Endothelial cell (in vitro differentiated cells): ENCODE measurements at places on chromosomes 5 and 9.
A peak's percentile ranks its signal among the peaks of the same experiment; 100 is the strongest.

DNA sequence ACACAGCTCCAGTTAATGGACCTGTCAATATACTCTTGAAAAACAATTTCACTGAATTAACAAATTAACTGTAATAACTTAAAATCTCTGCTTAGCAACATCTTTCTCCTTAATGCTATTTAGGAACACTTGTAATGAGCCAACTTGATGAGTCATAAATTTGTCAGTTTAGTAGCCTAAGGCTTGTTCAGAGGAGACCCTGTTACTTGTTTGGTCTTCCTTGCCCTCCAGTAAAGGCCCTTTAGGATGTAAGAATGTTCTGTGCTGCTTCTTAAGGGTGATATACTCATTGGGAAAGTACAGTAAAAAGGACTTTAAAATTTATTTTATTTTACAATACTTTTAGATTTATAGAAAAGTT, 11.4 kb upstream of the MATR3 start:
- H3K4me1 ChIP-seq: peaks cover 7% of the 10 kb centered on the region
- DNase-seq: no peak
- no peak overlapping the region for H3K4me3 ChIP-seq
- no peaks in the 10 kb centered on the region for H3K27me3 ChIP-seq
- H3K36me3 ChIP-seq: peaks cover 7% of the 10 kb centered on the region

DNA sequence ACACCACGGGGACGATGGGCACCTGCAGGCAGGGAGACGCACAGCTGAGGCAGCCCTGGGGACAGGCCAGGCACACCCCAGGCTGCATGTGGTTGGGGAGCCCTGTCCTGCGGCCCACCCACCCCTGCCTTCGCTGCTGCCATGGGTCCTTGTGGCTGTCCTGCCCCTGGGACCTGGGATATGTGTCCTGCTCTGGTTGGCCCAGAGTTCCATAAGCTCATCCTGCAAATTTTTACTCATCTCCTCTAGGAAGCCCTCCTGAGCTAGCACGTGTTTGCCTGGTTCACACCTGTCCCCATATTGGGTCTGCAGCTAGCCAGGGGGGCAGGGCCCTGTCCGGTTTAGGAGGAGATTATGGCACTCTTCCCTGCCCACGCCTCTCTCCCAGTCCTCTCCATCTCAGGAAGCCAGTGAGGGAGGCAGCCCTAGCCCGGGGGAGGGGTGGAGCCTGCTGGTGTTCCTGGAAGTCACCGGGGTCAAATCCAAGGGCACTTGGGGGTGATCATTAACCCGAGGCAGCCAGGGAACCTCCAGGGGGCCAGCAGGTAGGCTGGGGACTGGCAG, 12.2 kb downstream of the EGFL7 start:
- peak overlapping the region; percentile 86 for H3K4me3 ChIP-seq
- peak; percentile 85 for DNase-seq
- peaks cover 88% of the 10 kb centered on the region for H3K27me3 ChIP-seq
- H3K27ac ChIP-seq: peak overlapping the region; percentile 89

GRCh38 chr5:33270671-33271070, 170.1 kb upstream of the TARS1 start:
- peaks cover 46% of the 10 kb centered on the region for H3K4me1 ChIP-seq
- no peak for DNase-seq
- no peak overlapping the region for H3K27ac ChIP-seq
- no peaks in the 10 kb centered on the region for H3K27me3 ChIP-seq

DNA sequence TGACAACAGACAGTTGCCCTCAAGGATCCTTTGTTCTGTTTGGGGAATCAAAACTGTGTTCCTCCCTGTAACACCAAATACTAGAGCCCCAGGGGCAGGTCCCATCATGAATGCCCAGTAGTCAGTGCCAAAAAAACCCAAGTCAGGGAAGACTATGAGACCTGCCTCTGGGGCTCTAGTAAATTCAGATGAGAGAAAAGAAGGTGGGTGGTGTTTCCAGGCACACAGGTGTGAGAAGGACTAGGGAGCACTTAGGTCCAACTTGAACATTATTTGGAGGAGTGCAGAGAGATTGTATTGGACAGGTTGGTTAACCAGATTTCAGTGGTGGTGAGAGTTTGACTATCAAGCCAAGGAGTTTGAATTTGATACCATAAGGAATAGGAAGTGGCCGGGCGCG, 52.0 kb downstream of the SLC22A5 start:
- H3K27ac ChIP-seq: no peak overlapping the region
- no peaks in the 10 kb centered on the region for H3K36me3 ChIP-seq
- H3K27me3 ChIP-seq: peaks cover 1% of the 10 kb centered on the region
- H3K4me3 ChIP-seq: no peak overlapping the region
- no peaks in the 10 kb centered on the region for H3K4me1 ChIP-seq

DNA sequence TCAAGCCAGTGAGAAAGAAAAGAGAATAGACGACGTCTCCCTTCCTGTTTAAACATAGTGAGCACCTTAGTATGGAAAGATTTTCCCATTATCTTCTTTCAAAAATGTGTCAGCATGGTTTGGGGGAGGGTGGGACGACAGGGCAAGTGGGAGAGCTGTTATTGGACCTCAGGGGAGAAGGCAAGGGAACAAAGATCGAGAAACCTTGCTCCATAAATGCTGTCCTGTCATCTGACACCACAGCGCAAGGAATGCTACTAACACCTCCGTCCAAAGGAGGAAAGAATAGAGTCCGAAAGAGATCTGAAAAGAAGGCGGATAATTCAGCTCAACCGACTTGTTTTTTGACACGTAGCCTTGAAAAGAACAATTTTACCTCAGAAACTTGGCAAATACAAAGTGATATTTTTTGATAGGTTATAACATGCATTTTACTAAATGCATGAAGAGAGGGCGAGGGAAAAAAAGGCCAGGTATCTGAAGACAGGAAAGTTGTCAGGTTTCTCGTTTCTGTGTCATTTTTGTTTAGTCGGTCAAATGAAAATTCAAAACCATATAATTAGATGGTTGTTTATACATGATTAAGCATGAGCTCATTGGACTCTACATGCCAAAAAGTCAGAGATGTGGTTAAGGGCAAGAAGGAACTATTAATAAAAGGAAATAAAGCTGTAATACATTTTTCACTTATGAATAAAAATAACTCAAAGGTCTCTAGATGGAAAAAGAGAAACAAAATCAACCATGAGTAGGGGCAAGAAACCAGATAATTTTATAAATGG, 155.7 kb downstream of the GLIS3 start:
- H3K36me3 ChIP-seq: no peaks in the 10 kb centered on the region
- no peak for DNase-seq
- no peaks in the 10 kb centered on the region for H3K27me3 ChIP-seq

- H3K4me1 ChIP-seq: peaks cover 14% of the 10 kb centered on the region
- no peak overlapping the region for H3K4me3 ChIP-seq
- DNase-seq: no peak
- H3K27ac ChIP-seq: no peak overlapping the region
- H3K36me3 ChIP-seq: peaks cover 6% of the 10 kb centered on the region
Measured at GRCh38 chr5:79105868-79106267, 5.7 kb upstream of the BHMT start.

GRCh38 chr9:131529597-131530545, 1.2 kb downstream of the UCK1 start:
- H3K4me1 ChIP-seq: no peaks in the 10 kb centered on the region
- H3K27ac ChIP-seq: no peak overlapping the region
- H3K27me3 ChIP-seq: peaks cover 2% of the 10 kb centered on the region
- DNase-seq: no peak
- peaks cover 22% of the 10 kb centered on the region for H3K36me3 ChIP-seq

DNA sequence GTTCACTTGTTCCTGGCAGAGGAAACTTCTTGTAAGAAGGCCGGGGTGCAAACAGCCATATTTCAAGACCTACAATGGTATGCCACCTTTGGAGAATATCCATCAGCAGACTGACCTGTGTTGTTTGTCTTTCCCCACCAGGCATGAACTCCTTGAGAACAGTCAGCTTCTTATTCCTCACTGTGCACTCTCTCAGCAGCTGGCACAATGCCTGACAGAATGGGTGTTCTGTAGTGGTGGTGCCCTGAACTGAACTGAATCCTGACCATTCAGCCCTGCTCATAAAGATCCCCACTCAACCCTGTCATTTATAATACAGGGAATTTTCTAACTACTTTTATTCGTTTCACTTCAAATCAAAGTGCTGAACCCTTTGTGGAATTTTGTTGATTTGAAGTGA, 206.9 kb downstream of the COX7C start:
- no peak for DNase-seq
- H3K4me3 ChIP-seq: no peak overlapping the region
- no peak overlapping the region for H3K27ac ChIP-seq
- no peaks in the 10 kb centered on the region for H3K4me1 ChIP-seq
- H3K36me3 ChIP-seq: no peaks in the 10 kb centered on the region

DNA sequence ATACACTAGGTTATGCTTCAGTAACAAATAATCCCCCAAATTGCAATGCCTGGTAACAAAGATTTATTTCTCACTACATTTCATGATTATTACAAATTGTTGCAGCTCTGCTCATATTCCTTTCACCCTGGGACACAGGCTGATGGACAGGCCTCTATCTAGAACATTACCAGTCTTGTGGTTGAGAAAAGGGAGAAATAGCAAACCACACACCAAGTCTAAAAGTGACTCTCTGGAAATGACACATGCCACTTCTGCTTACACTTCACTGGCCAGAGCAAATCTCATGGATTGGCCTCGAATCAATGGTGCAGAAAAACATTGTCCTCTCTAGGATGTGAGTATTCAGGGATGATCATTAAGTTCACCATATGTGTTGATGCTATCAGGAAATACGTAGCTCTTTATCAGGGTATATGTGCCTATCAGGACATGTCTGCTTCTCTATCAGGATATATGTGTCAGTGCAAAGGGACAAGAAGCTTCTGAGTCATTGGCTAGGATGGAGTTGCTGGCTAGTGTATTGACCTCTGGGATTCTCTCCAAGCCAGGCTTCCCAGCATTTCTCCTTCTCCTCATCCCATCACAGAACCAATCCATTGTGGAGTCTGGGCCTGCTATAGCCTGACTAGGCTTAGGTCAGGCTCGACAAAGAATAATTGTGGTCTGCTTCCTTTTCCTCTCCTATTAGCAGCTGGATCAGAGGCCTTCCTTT, 91.1 kb upstream of the CEP78 start:
- H3K27ac ChIP-seq: no peak overlapping the region
- peaks cover 8% of the 10 kb centered on the region for H3K36me3 ChIP-seq
- peaks cover 4% of the 10 kb centered on the region for H3K4me1 ChIP-seq
- H3K27me3 ChIP-seq: no peaks in the 10 kb centered on the region
